Activated naive CD8-positive, alpha-beta T cell treated with anti-CD3 and anti-CD28 coated beads, Interleukin-2, amount 50 U/mL, for 24 hours (primary cell): ENCODE measurements at places on chromosomes 3 and 15.

DNA sequence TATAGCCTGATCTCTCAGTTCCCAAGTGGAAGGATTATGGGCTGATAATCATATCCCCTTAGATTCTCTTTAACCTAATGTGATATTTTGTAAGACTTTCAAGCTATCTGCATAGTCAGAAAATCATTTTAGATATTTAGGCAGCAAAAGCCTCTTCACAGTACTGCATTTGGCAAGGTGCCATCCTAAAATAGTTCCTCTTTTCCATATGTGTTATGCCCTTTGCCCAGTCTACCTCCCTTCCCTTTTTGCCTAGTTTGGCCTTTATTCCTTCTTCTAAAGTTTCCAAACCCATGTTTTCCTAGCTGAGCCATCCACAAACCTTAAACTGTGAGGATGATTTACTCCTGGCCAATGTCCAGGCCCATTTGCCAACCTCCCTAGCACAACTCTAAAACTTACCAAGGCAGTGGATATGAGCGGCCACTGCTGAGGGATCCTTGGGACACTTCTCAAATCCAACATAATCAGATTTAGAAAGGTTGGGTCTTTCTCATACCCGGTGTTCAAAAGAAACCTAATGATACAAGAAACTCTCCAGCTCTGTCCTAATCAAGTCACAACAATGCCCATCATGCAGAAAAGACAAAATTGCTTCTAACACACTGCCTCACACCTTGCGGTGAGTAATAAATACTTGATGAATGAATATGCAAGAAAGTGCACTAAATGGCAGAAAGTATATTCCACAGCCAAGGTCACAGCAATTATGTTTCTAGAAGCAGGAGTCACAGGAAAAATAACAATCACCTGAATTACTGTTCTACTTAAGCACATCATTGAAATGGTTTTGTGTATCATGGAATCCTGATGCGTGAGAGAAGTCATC, 493.9 kb downstream of the NLGN1 start:
- no peak overlapping the region for H3K27ac ChIP-seq
- no peak for DNase-seq
- H3K4me3 ChIP-seq = no peak overlapping the region
- H3K36me3 ChIP-seq = no peaks in the 10 kb centered on the region
- H3K27me3 ChIP-seq = no peaks in the 10 kb centered on the region

DNA sequence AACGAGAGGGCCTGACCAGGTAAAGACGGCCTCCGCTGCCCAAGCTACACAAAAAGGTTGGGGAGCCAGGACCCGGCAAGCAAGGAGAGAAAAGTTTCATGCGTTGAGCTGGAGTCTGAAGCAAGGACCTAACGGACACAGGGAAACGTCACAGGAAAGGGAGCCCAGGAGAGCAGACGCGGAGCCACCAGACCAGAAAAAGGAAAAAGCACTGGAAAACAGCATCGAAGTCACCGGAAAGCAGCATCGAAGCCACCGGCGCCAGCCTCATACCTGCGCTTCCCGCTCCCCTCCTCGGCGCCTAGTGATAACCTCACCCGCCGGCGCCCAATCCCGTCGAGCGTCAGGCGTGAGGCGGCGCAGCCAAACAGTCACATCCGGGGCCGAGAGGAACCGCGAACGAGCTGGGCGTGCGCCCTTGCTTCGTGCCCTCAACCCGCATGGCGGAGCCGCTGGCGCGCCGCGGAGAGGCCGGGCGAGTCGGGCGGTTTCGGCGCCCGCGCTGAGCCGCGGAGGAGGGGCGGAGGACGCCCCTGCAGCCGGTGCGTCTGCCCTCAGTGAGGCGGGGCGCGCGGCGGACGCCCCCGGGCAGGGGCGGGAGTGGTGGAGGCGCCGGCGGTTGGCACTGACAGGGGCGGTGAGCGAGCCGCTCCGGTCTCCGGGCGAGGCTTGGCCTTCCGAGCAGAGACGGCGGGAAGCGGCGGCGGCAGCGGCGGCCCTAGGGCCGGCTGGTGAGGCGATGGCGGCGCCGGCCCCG, at the start of the genes FBXO45 and WDR53:
FBXO45 (plus strand) TSS at position 415 of the 757 bp plus-strand sequence; CDS start at position 740, 325 bp downstream.
WDR53 (minus strand) TSS at position 309 of the 757 bp plus-strand sequence. CDS start 7,079 bp downstream, outside the sequence.
- H3K36me3 ChIP-seq = peaks cover 10% of the 10 kb centered on the region
- peaks cover 43% of the 10 kb centered on the region for H3K4me1 ChIP-seq
- H3K27me3 ChIP-seq = no peaks in the 10 kb centered on the region
- peak within 1 kb of the TSS; percentile 93 for H3K4me3 ChIP-seq

DNA sequence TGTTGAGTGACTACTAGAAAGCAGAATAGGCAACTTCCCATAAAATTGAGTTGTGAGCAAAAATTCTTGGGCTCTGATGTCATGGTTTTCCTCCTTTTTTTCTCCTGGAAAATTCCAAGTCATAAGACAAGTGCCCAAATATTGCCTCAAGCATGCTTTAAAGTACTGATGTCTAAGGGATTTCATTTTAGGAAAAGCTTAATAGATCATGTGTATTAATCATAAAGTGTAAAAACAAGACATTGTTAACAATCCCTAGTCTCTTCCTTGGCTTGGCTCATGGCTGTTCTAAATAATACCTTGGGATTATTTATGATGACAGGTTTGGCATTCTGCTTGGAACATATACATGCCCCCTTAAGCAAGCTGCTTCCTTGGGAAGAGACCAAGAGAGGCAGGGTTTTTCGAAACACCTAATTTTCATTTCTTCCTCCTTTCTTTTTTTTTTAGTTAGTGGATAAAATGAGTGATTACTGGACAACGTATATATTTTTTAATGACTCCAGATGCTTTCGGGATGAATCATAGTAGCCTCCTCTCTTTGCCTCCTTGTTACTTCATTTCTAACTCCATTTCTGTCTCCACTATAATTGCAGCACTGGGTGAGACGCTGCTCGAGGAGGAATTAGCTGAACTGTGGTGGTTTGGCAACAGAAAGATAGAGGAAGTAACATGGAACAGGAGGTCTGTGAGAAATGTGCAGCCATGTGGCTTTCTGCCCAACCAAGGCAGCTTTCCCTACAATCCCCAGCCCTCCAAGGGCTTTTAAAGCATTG, 104.9 kb downstream of the TPRG1 start:
- no peak for DNase-seq
- peaks cover 27% of the 10 kb centered on the region for H3K4me1 ChIP-seq
- H3K4me3 ChIP-seq = no peak overlapping the region

DNA sequence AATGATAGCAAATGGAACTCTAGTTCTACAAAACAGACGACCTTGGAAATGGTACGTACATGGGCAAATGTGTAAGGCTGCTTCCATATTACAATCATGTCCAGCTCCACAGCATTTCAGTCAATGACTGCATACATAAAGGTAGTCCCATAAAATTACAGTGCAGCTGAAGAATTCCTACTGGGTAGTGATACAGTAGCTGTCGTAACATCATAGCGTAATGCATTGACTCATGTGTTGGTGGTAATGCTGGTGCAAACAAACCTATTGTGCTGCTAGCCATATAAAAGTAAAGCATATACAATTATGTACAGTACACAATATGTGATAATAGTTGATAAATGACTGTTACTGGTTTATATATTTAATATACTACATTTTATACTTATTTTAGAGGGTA, 18.5 kb downstream of the TTC23 start:
- no peak for DNase-seq
- H3K4me1 ChIP-seq = no peaks in the 10 kb centered on the region
- H3K4me3 ChIP-seq = no peak overlapping the region
- peaks cover 3% of the 10 kb centered on the region for H3K36me3 ChIP-seq
- no peak overlapping the region for H3K27ac ChIP-seq

DNA sequence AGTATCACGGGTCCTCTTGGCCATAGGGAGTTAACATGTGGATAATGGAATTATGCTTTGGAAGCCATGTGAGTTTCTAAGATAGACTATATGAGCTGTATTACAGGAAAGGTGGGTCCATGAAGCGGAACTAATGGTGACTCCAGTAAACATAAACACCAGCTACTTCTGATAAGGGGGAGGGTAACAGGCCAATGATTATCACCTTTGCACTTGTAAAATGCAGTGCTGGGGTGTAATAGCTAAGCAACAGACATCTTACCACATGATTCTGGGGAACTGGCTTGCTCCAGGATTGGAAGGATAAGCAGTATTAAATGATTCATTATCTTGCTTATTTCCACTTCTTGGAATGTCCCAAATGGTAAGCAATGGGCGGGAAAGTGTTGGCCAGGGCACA, 61.4 kb upstream of the CD47 start:
- no peaks in the 10 kb centered on the region for H3K36me3 ChIP-seq
- H3K27me3 ChIP-seq = no peaks in the 10 kb centered on the region
- H3K4me1 ChIP-seq = peaks cover 11% of the 10 kb centered on the region
- H3K4me3 ChIP-seq = no peak overlapping the region
- no peak for DNase-seq

- H3K36me3 ChIP-seq = no peaks in the 10 kb centered on the region
- no peak overlapping the region for H3K4me3 ChIP-seq
- H3K27me3 ChIP-seq = no peaks in the 10 kb centered on the region
- no peak for DNase-seq
- H3K4me1 ChIP-seq = no peaks in the 10 kb centered on the region
These were observed 28.4 kb upstream of the PIK3CB start for GRCh38 chr3:138862924-138863775.

DNA sequence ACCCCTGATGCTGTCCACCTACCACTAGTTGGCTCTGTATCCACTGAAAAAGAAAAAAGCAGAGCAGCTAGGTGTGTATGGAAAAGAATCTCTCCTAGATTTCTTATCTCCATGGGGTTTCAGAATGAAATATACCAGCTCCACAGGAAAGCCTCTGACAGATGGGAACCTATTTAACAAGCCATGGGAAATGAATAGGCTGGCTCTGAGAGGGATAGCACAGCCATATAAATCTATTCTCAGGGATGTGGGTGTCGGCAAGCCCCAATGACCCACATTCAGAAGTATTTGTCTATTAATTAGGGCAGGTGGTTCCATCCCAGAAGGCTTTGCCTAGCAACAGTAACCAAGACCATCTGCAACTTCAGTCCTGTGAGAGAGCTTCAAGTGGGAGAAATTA, 694.1 kb downstream of the AGBL1 start:
- no peaks in the 10 kb centered on the region for H3K36me3 ChIP-seq
- H3K27me3 ChIP-seq = peaks cover 2% of the 10 kb centered on the region
- DNase-seq = no peak
- no peaks in the 10 kb centered on the region for H3K4me1 ChIP-seq
- H3K4me3 ChIP-seq = no peak overlapping the region

DNA sequence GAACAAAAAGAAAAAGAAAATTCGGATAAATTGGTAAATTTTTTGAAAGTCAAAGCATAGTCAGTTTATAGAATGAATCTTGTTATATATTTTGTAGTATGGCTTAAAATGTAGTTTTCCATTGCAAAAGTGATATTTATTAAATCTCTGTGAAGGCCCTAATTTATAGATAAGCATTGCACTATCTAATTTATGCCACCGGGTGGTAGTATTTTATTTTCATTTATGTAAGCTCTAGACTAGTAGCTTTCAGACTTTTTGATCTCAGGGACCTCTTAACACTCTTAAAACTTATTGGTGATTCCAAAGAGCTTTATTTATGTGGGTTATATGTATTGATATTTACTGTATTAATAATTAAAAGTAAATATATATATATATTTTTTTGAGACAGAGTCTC, 133.9 kb upstream of the LRRFIP2 start:
- peaks cover 15% of the 10 kb centered on the region for H3K4me1 ChIP-seq
- no peak for DNase-seq
- no peak overlapping the region for H3K4me3 ChIP-seq

- peaks cover 67% of the 10 kb centered on the region for H3K36me3 ChIP-seq
- no peak for DNase-seq
- H3K27me3 ChIP-seq = no peaks in the 10 kb centered on the region
- H3K27ac ChIP-seq = no peak overlapping the region
- H3K4me3 ChIP-seq = no peak overlapping the region
- H3K4me1 ChIP-seq = no peaks in the 10 kb centered on the region
These were observed 83.8 kb downstream of the RAD18 start for GRCh38 chr3:8879347-8879944.

DNA sequence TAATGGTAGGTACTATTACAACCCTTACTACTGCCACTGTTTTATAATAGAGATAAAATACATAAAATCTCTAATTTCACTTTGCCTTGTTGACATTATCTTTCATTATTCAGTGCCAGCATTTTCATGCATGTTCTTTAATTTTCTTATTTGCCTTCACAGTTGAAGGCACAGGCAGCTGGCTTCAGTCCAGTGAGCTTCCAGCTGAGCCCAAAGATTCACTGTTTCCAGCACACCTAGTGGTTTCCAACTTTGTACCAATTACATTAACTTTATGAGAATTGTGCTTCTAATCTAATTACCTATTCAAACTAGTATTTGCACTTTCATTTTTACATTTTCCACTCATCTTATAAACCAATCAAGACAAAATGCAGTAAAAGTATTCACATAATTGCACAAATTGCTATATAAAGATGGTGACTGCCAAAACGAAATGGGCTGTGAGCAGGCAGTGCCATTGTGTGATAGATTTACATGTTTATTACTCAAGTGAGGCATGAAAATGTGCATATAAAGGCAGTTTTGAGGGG, 228.3 kb downstream of the MFSD1 start:
- no peaks in the 10 kb centered on the region for H3K36me3 ChIP-seq
- no peak for DNase-seq

- peak overlapping the region; percentile 64 for H3K4me3 ChIP-seq
- H3K27me3 ChIP-seq = no peaks in the 10 kb centered on the region
- DNase-seq = peak; percentile 33
- H3K27ac ChIP-seq = peak overlapping the region; percentile 94
- no peaks in the 10 kb centered on the region for H3K36me3 ChIP-seq
- H3K4me1 ChIP-seq = peaks cover 66% of the 10 kb centered on the region
These were observed 117.0 kb upstream of the TSPAN3 start for GRCh38 chr15:77187751-77188464.
